ENCODE measurements at places on chromosomes 2 and 18.

DNA sequence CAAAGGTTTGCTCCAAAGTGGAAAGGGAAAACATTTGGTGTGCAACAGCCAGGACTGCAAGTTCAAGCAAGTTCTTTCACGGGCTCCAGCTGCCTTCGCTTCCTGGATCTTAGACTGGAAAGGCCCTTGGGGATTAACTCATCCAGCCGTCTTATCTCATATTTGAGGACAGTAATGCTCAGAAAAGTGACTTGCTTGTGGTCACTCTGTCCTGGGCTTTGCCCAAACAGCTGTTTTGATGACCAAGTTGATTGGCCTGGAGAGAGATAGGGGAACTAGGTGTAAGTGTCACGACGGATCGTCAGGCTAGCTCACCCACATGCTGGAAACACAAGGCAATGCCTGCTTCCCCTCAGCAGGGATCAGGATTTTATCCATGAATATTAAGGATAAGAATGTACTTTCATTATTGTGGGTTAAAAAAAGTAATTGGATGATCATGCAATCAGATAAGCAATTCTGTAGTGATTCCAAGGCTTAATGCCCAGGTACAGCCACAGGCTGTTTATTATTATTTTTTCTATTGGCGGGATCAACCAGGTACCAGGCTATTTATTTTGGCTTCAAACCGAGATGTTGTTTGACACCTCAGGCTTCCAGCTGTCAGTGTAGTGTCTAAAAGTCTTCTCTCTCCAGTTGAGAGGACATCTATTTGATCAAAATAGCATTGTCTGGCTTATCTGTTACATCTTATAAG is 162.5 kb upstream of the EPAS1 start:
- no peak for DNase-seq

- DNase-seq, result no peak
Observed at GRCh38 chr2:109523536-109524361, 90.0 kb downstream of the SEPTIN10 start.

GRCh38 chr2:211373203-211373602 is 816.8 kb downstream of the CPS1 start:
- no peak for DNase-seq

GRCh38 chr2:177155631-177156030 is 57.0 kb upstream of the HNRNPA3 start:
- no peak for DNase-seq

- no peak for DNase-seq
Observed at GRCh38 chr2:135074216-135074615, 22.1 kb downstream of the RAB3GAP1 start.

DNA sequence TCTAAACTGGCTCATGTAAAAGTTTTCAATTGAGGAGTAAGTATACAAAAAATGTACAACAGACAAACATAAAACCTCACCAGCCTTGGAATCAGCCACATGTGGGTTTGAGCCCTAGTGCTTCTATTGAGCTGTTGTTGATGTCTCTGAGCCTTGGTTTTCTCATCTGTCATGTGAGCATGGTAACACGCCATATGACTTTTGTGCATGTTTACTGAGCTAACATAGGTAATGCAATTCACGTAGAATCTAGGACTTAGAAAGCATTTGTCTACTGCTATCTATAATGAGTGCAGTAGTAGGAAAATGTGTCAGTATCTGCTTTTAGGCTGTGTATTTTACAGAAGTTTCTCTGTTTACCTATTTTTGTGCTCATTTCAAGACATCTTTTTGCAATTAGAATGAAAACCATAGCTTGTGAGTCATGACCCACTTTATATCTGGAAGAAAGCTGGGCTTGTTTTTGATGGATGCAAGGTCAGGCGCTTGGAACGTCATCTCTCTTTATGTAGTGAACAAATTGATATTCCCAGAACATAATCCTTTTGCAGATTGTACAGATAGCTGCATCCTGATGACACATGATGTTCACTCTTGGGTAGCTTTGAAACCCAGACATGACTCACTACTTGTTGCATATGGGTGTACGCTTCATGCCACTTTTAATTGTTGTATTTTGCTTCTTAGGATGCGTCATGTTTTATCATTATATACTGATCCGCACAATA is 94.3 kb downstream of the RNF144A start:
- no peak for DNase-seq

- no peak for DNase-seq
Observed at GRCh38 chr18:53735526-53735925, 488.9 kb downstream of the MBD2 start.

GRCh38 chr2:177332026-177332991 is 60.3 kb upstream of the AGPS start:
- no peak for DNase-seq

DNA sequence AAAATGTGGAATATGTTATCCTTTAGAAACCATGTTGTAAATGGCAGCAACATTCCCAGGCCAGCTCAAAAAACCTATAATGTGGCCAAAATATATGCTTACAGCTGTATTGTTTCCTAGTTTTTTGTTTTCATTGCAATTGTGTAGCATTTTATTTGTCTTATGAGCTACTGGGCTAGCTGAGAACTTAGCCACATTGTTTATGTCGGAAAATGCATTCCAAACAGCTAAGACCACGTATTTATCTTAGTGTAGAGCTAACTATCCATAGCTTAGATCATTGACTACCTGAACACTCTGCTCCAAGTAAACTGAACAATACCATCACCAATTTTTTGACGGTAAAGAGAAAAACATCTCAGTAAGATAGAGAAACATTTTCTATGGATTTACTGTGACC is 38.4 kb downstream of the METAP1D start:
- DNase-seq, result no peak

DNA sequence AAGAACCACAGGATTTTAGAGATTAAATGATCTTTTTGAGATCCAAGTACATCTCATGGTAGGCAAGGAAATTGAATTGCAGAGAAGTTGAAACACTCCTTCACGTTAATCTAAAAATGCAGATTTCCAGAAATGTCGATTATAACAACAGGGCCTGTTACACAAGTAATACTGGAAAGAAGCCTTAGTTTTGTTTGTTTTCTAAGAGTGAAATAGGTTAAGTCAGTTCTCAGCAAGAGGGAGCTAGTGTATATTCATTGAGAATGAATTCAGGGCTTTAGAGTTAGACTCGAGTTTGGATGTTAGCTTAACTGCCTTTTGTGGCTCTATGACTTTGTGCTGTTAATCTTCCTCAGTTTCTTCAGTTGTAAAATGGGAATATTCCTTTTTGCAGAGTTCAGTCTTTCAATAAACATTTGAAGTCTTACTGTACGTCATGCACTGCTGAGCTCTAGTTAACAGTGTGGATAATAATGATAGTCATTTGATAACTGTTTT is 926 bp downstream of the NDUFV2 start:
- no peak for DNase-seq

DNA sequence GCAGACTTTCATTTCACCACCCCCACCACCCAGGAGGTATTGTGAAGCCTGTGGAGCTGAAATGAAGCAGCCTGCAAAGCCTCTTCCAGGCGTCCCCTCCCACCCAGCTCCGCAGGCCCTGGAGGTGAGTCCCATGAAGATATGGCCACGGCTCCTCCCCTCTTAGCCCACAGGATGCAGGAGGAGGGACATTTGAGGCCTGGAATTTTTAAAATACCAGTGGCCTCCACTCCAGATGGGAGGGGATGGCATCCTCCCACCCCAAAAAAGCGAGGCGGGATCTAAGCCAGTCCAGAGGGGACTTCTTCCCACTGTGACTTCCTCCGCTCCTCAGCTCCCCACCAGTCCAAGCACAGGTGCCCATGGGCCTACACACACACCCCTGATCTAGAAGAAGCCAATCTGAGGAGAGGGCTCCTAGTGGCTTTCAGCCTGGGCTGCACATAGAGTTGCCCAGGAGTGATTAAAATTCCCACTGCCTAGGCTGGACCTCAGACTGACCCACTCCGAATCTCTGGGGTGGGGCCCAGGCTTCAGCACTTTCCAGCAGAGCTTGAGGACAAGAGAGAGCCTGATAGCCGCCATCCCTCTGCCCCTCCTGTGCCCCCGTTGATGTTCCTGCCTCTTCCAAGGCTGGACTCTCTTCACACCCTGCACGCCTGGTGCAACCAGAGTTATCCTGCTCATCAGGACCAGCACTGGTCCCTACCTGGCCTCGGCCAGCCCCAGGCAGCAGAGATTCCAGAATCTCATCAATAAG is 206.9 kb downstream of the TNS1 start:
- no peak for DNase-seq

DNA sequence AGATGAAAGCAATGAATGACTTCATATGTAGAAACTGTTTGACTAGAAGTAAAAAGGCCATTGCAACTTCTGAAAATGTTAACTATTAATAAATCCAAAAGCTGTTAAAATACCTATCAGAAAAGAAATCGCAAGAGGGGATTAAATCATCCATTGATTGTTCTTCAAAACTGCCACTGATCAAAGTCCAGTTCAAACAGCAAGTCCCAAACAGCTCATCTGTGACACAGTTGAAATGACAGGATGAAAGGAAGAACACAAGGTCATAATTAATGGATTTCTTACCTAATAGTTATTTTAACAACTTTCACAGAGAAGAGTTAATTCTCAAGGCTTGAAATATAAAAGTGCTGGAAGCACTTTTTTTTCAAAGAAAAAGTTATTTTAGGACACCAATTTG is 90.4 kb downstream of the SESTD1 start:
- no peak for DNase-seq

- no peak for DNase-seq
Observed at GRCh38 chr2:230773039-230773773, 60.6 kb downstream of the CAB39 start.

DNA sequence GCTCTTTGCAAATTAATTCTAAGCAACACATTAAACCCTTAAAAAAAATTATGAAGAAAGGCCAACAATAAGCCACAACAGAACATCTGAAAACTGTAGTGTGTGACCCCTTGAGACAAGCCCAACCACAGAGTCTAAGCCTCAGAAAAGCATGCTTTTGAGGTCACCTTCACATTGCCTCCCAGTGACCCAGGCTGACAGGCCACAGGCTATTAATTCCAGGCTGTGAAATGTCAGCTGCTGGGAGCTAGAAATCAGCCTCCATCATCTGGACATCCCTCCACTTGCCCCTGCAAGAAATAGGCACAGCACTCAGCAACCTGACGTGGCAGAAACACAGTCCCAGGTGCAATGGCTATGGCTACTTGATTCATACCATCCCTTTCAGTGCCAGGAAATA is 179.4 kb upstream of the ZFP36L2 start:
- DNase-seq, result no peak

- DNase-seq, result no peak
Observed at GRCh38 chr2:222844323-222844722, 16.5 kb upstream of the ACSL3 start.

GRCh38 chr2:145771525-145771924 is 1251.6 kb upstream of the ZEB2 start:
- DNase-seq, result no peak

DNA sequence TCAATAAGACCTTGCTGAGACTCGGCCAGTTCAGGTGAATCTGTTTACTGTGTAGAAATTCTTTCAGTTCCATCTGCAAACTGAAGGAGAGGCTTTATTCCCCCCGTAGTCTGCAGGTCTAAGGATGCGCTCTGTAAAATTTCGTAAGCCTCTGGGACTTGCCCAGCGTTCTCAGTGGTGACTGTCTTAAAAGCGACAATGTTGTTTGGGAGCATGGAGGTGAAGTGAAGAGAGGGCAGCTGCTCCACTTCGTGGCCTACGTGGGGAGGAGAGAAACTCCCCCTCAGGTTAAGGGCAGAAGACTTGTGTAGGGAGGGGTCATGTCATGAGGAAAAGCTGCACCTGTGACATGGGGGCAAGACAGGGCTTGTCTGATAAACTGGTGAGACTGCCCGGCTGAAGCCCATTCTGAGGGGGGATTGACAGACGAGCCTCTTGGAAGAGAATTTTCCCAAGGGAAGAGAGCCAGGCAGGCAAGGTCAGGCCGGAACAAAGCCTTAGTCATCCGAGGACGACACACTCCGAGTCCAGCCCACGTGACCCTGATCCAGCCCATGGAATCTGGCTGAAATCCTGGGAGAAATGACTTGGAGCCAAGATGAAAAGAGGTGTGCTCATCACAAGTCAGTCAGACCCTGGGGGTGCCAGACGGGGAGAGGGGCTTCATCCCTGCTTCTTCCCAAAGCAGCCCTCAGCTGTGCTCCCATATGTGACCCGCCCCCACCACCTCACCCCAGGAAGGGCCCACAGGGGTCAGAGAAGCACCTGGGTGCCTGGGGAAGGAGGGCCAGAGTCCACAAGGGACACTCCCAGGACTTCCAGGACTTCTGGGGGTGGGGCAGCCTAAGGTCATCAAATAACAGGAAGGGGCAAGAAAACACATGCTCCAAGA is 88.5 kb upstream of the SH3BP4 start:
- no peak for DNase-seq

DNA sequence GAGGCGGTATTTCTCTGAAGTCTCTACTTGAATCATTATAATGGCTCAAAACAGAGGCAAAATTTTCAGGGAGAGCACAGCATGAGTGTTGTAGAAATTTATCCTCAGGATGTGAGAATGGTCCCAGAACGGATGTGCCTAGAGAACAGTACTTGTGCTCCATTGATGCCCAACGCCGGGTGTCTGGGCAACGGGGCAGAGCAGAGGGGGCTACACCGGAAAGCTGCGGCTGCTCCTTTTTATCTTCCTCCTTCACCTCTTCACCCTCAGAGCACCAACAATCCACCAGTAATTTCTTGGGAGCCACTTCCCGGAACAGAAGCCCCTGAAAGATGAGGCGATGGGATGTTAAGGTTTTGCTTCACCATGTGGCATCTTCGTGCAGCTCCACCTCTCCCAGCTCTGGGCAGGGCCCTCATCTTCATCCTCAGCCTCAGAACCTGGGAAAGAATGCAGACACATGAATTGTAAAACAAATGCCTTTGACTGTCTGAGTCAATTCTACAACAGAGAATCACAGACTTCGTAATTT is 71.5 kb downstream of the PTGR3 start:
- DNase-seq, result no peak

DNA sequence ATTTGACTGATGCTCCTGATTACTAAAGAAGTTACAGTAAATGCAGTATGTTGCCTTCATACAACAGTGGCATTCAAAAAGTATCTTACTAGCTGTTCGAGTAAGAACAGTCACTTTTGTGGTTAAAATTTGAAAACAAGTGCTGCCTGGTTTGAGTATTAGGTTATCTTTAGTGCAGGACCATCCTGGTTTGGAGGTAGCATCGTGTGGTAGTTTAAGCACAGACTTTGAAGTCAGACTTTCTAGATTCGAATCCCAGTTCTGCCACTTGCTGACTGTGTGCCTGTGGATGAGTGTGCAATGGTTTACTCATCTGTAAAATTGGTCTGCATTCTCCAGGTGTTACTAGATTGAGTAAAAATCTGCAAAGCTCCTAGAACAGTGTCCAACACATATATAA is 96.8 kb downstream of the SGPP2 start:
- no peak for DNase-seq

GRCh38 chr18:7579176-7579917 is 12.2 kb downstream of the PTPRM start:
- DNase-seq, result no peak
